ENCODE measurements at places on chromosomes 7 and 10.

DNA sequence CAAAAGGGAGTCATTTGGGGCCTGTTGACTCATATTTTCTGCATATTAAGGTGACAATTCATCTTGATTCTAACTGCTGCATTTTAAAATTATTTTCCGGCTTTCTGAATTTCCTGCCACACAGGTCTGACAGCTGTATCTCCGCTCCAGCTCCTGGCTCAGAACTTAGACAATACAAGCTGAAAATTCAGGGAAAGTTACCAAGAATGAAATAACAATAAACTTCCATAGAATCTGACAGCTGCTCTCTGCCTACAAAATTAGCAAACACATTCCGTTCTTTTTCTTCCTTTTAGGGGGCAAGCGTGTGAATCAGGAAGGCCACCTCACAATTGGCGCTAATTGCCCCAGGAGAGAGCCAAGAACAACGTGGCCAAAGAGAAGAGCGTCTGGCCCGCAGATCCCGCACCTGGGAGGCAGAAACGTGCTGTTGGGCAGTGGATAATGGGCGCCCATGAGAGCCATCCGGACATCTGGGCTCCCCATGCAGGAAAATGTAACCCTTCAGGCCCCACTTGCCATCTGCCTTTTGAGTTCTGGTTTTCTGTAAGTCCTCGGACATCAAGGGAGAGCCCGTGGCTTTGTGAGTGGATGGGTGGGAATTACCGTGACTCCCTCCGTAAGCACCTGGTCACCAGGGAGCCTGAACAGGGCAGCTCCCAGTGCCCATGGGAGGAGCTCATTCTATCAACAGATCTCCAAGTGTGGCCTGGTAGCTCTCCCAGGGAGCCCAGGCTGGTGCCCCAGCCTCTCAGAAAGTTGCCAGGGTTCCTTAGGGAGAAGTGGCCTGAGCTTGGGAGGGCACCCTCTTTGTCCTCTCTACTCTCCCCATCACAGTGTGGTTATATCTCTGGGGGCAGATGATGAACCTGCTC, 5.0 kb downstream of the CLRN3 start:
- no peak for DNase-seq

DNA sequence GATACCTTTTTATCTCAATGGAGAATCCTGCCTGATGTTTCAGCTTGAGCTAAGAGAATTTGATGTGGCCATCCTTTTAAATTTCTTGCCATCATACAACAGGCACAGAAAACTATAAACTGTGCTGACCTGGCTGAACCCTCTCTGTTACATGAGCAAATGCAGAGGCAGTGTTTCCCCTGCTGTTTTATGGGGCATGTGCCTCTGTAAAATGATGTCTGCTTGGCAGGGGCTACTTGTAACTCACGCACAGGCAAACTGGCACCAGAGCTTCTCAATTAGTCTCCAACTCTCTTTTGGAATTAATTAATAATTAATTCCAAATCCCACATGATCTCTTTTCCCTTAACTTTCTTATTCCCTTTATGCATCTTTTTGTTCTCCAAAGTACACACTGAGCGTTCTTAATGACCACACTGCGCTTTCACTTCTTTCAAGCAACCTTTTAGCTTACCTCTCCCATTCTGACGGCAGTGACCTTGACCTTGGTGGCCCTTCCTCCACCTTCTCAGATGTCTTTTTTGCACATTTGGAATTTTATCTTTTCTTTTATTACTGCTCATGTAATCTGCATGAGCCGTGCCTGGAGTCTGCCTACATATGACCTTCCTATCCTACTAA, 334.0 kb downstream of the PLXNA4 start:
- no peak for DNase-seq

- no peak for DNase-seq
Measured at GRCh38 chr7:155763691-155764437, 48.4 kb downstream of the SHH start.

DNA sequence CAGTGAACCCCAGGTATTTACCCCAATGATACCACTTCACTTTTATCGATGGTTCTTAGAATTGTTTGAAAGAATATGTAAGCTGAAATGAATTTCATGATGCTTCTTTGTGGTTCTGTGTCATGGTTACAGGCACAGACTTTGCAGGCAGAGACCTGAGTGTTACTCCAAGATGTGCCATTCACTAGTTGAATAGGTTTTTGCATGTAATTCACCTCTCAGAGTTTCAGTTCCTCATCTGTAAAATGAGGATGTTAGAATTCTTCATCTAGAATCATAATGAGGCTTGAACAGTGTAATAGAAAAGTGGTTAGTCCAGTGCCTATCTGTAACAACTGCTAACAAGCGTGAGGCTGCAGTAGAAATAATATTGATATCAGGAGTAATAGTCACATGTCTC, 54.6 kb downstream of the VSTM2A start:
- DNase-seq, result no peak
